ENCODE measurements at places on chromosomes 11 and 22.
A peak's percentile ranks its signal among the peaks of the same experiment; 100 is the strongest.

DNA sequence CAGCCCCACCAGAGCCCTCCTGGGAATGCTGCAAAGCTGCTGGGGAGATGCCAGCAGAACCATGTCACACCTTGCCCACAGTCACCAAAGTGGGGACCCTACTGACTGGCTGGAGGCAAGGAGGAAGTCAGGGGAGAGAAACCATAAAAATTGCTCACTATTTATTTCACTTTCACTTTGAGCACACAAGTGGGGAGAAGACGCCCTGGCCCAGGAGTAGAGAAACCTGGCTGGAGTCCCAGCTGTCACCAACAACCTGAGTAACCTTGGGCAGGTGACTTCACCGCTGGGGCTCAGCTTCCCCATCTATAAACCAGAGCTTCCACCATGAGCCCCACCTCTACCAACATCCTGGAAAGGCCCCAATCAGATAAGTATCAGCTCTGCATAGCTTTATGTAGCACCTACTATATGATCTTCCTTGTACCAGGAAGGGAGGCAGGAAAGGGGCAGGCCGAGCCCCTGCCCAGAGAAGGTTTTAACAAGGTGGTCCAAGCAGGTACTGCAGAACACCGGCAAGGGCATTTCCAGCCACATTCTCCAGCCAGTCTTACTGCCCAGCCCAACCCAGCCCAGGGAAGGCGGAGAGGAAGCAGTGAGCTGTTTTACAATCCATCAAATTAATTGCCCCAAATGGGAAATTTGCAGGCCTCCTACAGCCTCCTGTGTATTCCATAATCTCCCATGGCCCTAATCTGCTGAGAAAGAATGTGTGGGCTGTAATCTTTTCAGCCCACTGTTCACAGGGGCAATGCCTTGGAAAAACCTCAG lies 27.6 kb downstream of the PLEKHA7 start:
- DNase-seq: peak; percentile 90

DNA sequence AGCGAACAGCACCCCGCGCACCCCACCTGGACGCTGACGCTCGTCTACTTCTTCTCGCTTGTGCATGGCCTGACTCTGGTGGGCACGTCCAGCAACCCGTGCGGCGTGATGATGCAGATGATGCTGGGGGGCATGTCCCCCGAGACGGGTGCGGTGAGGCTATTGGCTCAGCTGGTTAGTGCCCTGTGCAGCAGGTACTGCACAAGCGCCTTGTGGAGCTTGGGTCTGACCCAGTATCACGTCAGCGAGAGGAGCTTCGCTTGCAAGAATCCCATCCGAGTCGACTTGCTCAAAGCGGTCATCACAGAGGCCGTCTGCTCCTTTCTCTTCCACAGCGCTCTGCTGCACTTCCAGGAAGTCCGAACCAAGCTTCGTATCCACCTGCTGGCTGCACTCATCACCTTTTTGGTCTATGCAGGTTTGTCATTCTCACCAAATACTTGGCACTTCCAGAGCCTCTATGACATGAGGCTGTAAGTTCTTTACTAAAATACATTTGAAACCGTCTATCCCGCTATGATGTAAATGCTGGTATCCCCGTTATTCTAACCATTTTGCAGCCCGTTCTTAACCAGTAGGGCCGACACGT lies 535 bp downstream of the AQP11 start:
- DNase-seq: peak; percentile 71

DNA sequence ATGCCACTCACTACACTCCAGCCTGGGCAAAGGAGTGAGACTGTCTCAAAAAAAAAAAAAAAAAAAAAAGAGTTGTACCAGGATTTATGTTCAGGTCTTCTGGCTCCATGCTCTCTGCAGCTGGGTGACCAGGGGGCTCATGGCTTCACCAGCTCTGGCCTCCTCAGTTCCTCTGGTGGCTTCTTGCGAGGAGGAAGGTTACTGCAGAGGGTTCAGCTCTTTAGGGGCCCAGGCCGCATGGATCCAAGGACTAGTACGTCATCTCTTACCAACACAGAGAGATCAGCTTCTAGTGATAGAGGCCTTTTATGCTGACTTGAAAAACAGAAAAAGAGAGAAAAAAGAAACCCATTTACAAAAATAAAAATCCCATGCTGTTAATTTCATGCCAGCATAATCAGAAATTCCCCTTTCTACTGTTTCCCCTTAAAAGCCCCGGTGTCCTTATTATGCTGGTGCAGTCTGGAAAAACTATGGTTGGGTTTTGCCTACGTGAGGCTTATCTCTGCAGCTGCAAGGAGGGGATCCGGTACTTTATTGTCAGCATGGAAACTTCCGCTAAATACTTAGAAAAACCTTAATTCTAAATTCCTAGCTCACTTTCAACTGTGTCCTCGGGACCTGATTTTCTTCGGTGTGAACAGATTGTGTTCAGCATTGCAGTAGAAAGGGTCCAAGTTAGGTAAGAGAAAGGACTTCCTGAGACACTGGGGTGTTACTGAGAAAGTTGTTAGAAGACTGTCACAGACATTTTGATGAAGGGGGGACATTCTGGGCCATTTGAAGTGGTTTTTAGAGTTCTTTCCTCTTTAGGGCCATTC lies 13.7 kb downstream of the ZBTB16 start:
- no peak for DNase-seq

- no peak for DNase-seq
Observed at GRCh38 chr11:45024316-45024715, 73.6 kb upstream of the TP53I11 start.

- DNase-seq: no peak
Observed at GRCh38 chr11:124812876-124813275, 12.7 kb upstream of the MSANTD2 start.

Data from kidney (tissue), 22 donors.